Smooth muscle cell of the pulmonary artery (primary cell): ENCODE measurements at places on chromosomes 1 and 21. TPM values are rescaled to one million over a fixed set of nuclear protein-coding genes. Genes with fewer than 3 reads are reported as not detected.

The CASQ2 gene
- total RNA-seq: 0.33 TPM in 1 of 2 replicates, not detected in the other

The CD1E gene
- total RNA-seq: not detected in 2 replicates

The IL10 gene
- not detected in 2 replicates for total RNA-seq

The CHAF1B gene
- total RNA-seq: 1.2 and 1.6 TPM in 2 replicates
